ENCODE measurements at places on chromosomes 4 and X.

- no peak for DNase-seq
These were observed 45.7 kb downstream of the AFM start for GRCh38 chr4:73527196-73527595.

GRCh38 chrX:109940411-109940810 lies 62.5 kb upstream of the TMEM164 start:
- no peak for DNase-seq

DNA sequence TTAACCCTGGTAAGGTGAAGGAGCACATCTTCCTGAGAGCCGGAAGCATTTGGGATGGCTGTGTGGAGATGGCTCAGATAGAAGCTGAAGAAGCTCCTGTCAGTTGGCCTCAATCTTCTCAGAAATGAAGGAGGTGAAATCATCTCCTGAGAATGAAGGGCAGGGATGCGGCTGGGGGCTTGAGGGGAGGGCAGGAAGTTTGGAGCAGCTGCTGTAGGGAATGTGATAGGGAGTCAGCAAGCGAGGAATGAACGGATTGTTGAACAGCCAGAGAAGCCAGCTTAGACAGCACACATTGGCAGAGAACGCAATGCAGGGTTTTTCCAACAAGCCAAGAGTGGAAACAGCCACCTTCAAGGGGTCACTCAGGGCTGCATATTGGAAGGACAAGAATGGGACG lies 10.0 kb downstream of the KCNE5 start:
- DNase-seq, result no peak

GRCh38 chr4:139844057-139844456 lies 178.4 kb downstream of the MGST2 start:
- DNase-seq, result no peak

GRCh38 chrX:72101597-72102037 lies 30.1 kb downstream of the RTL5 start:
- no peak for DNase-seq

DNA sequence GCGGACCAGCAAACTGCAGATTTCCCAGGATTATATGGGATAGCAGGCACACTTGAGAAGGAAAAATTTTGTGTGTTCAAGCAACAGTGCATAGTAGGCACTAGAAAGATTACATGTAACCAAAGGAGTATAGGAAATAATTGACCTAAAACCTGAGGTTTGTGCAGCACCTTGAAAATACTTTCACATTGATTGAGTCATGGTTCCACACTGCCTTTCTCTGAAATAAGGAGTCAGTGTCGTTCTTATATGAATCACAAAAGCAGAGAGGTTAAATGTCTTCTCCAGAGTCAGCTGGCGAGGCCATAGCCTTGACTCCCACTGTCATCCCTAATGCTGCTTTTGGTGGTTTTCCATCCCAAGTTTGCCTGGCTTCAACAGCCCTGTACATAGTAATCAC lies 138.9 kb downstream of the SOWAHB start:
- no peak for DNase-seq

DNA sequence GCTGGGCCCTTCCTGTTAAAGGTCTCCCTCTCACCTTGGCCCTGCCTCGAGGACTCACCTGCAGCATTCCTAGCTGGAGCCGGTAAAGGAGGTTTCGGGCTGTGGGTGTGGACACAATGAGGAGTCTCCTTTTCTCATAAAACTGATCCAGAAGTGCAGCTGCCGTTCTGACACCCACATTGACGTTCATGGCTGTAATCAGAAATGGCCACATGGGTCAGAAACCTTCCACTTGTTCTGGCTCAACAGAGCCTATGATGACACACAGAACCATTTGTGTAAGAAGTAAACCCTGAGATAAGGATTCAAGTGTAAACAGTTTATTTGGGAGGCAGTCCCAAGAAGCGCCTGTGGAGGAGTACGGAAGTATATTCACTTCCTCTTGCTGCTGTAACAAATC lies 63.8 kb downstream of the SRPX start:
- DNase-seq, result no peak

GRCh38 chr4:185127021-185127925 lies 15.8 kb upstream of the SLC25A4 start:
- DNase-seq, result no peak

DNA sequence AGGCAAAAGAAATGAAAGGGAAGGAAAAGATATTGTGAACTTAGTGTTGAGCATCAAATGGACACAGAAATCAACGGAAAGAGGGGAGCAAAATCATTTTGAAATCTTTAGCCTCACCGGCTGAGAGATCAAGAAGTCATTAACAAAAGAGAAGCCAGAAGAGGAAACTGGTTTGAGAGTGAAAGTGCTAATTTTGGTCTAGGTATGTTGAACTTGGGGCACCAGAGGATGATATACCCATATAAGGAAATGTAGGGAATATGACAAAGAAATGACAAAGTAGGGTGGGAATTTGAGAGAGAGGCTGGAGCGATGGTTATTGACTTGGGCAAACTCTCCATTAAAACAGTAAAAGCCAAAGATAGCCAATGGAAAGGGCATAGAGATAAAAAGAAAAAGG lies 183.4 kb upstream of the ATOH1 start:
- no peak for DNase-seq

DNA sequence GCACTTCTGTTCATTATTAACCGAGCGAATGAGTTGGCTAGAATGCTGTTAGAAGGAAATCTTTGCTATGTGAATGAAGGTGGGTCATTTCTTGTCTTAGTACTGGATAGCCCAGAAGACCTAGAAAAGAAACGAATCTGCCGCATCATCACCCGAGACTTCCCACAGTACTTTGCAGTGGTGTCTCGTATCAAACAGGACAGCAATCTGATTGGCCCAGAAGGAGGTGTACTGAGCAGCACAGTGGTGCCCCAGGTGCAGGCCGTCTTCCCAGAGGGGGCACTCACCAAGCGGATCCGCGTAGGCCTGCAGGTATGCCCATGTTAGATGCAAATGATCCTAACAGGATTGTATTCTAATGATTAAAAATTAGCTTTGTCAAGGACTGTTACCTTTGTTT lies 286.3 kb downstream of the ANK2 start:
- DNase-seq, result no peak

DNA sequence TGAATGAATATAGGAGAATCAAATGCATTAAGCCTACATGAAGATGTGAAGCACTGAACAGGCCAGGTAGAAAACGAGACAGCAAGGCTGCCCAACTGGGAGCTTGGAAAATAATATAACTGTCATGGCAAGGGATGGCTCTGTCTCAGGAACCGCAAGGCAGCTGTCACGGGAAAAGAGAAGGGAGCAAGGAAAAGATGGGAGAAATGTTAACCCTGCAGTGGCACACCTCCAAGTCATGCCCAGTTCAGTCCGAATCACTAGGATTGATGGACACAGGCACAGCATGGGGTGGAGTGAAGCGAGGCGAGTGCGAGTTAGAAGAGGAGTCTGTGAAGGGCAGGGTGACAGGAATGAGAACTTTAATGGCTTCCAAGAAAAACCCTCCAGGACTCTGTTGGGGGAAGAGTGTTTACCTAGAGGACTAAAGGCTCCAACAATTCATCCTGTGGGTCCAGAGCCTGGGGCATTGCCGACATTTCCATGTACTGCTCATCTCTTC lies 144.1 kb upstream of the ETNPPL start:
- DNase-seq, result no peak

- DNase-seq, result peak; percentile 45
These were observed 2375.8 kb upstream of the TENM3 start for GRCh38 chr4:179867300-179867878.

- DNase-seq, result no peak
These were observed 182.0 kb downstream of the ANKRD50 start for GRCh38 chr4:124530464-124531077.

DNA sequence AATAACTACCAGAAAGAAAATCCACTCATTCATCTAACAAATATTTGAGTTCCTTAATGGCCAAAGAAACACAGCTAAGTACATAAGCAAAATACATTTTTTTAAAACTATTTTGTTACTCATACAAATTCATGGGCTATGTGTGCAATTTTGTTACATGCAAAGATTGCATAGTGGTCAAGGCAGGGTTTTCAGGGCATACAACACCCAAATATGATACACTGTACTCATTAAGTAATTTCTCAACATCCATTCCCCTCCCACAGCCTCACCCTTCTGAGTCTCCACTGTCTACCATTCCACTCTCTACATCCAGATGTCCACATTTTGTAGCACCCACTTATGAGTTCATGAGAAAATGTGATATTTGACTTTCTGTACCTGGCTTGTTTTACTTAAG lies 58.2 kb downstream of the BRWD3 start:
- DNase-seq, result no peak

GRCh38 chr4:37648084-37648817 lies 37.9 kb downstream of the RELL1 start:
- no peak for DNase-seq

- DNase-seq, result no peak
These were observed 6.9 kb downstream of the F11 start for GRCh38 chr4:186272699-186273391.

- DNase-seq, result no peak
These were observed 440.4 kb downstream of the SPRY1 start for GRCh38 chr4:123836851-123837595.

GRCh38 chr4:164154416-164154815 lies 599.5 kb upstream of the SMIM31 start:
- no peak for DNase-seq

DNA sequence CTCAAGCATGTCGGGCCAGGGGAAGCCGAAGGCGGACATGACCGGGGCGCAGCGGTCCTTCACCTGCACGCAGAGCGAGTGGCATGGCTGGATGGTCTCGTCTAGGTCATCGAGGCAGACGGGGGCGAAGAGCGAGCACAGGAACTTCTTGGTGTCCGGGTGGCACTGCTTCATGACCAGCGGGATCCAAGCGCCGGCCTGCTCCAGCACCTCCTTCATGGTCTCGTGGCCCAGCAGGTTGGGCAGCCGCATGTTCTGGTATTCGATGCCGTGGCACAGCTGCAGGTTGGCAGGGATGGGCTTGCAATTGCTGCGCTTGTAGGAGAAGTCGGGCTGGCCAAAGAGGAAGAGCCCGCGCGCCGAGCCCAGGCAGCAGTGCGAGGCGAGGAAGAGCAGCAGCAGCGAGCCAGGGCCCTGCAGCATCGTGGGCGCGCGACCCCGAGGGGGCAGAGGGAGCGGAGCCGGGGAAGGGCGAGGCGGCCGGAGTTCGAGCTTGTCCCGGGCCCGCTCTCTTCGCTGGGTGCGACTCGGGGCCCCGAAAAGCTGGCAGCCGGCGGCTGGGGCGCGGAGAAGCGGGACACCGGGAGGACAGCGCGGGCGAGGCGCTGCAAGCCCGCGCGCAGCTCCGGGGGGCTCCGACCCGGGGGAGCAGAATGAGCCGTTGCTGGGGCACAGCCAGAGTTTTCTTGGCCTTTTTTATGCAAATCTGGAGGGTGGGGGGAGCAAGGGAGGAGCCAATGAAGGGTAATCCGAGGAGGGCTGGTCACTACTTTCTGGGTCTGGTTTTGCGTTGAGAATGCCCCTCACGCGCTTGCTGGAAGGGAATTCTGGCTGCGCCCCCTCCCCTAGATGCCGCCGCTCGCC lies at the start of gene SFRP2:
Gene SFRP2 (minus strand): TSS at position 671 of the 864 bp plus-strand sequence. CDS start 248 bp downstream, at position 423.
- no peak for DNase-seq

- DNase-seq, result peak; percentile 44
These were observed 118.6 kb downstream of the SLIT2 start for GRCh38 chr4:20370274-20370673.

DNA sequence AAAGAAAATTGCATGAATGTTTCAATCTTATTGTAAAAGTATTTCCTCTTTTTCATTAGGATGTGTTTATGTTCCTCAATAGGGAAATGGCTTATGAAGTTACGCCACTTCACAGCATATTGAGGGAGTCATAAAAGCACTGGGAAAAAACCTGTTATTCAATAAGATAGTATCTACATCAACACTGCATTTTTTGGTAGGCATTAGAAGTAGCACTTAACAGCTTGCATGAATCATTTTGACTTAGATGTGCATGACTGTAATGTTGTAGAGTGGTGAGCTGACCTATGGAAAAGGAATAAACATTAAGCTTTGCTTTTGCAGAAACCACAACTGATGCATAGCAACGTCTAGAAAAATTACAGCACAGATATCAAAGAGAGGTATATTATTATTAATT lies 111.2 kb upstream of the GRXCR1 start:
- no peak for DNase-seq

DNA sequence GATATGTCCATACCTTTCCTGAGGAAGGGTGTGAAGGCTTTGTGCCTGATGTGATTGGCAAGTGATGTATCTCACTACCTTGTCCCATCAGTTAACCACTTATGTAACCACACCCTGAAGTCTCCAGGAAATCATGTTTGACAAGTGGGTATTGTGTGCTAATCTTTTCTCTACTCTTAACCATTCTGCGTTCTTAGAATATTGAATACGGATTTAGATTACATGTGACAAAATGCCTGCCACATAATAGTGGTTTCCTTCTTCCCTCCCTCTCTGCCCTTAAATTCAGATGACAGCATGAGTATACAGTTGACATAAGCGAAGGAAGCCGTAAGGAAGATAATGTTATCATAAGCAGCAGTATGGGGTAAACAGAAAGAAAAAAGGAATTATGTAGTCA lies 108.4 kb downstream of the KLHL8 start:
- DNase-seq, result no peak

GRCh38 chr4:3672465-3672831 lies 93.7 kb upstream of the ADRA2C start:
- DNase-seq, result no peak

DNA sequence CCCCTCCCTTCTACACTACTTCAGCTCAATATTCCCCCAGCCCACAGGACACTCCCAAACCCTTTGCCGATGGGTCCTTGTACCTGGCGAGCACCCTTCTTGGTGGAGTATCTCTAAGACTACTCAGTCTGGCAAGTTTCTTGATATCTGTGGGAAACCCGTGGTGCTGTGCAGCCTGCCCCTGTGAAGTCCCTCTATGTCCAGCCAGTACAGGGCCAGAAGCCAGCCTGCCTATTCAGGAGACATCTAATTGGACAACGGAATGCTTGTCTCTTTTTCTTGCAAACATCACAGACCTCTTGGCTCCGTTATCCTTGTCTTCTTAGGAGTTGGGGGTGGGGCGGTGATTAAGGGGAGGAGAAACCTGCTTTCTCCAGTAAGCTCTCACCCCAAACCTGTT lies 3.7 kb upstream of the IGFBP7 start:
- DNase-seq, result no peak

DNA sequence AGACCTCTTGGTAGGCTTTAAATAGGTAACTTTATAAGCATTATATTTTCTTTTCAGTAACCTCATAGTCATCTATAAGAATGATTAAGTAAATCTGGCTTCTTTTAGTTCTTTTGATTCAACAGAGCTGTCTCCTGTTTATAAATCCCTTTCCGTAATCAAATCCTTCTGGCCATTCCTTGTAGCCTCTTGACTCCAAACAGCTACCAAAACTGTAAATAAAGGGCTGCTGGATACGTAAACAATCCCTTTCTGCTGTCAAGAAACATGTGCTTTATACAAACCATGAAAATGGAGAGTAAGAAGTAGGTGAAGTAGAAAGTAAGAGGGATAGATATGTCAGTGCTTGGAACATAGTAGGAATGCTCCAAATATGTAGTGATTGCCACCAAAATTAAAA lies 183.2 kb upstream of the CASK start:
- DNase-seq, result no peak

DNA sequence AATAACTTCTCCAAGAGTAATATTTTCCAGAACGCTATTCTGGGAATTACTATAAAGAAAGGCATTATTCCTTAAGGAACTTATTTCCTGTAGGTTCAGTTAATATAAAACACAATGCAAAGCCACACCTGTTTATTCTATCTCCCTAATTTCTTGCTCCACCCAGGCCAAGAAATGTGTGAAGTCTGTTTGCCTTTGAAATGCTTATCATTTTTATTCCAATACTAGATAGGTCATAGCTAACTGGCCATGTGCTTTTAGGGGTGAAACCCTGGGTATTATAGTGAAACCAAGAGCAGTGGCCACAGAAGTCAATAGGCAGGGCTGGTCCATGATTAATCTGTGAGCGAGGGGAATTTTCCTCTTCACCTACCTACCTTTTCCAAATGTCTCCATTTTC lies 14.8 kb downstream of the CXCL3 start:
- no peak for DNase-seq

All from SK-N-MC (cell line).